ENCODE measurements at places on chromosomes 5 and 9. TPM values are rescaled to one million over a fixed set of nuclear protein-coding genes. Genes with fewer than 3 reads are reported as not detected.

- no peak for DNase-seq
Measured at GRCh38 chr9:137534256-137535119, 15.7 kb downstream of the PNPLA7 start.

DNA sequence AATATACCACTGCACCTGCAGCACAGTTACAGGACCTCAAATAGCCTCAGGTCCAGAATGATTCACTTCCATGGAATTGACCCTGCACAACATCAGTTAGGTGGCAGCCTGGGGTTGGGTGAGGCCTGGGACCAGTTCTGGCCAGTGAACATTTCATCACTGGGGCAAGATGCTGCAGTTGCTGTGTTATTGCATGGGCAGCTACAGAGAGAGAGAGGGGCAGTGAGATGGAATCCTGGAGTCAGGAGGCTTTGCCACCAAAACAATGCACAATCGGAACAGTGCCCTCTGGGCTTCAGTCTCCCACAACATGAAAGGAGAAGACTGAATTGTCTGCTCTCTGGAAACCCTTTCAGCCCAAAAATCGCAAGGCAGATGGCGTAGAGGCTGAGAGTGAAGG is 51.8 kb downstream of the SH3TC2 start:
- DNase-seq = no peak

DNA sequence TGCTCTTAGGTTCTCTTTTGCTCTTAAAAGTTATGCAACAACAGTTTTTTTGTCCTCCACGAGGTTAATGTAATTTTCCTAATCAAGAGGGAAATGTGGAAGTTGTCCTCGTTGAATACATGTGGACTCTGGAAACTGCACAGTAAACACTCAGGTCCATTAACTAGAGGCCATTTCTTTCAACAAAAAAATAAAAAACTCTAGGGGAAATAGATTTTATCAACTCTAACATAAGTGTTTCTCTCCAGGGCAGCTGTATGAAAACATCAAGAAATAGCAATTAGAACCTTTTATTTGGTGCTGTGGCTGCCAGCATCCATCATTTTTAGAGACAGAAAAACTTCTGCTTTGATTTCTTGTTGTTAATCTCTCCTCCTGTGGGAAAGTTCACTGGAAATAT is 288.6 kb downstream of the ICE1 start:
- no peak for DNase-seq

Gene KIF12
- total RNA-seq = not detected

- no peak for DNase-seq
Measured at GRCh38 chr5:147685993-147686392, 96.5 kb downstream of the JAKMIP2 start.

Gene NNT
- total RNA-seq = 149 TPM

DNA sequence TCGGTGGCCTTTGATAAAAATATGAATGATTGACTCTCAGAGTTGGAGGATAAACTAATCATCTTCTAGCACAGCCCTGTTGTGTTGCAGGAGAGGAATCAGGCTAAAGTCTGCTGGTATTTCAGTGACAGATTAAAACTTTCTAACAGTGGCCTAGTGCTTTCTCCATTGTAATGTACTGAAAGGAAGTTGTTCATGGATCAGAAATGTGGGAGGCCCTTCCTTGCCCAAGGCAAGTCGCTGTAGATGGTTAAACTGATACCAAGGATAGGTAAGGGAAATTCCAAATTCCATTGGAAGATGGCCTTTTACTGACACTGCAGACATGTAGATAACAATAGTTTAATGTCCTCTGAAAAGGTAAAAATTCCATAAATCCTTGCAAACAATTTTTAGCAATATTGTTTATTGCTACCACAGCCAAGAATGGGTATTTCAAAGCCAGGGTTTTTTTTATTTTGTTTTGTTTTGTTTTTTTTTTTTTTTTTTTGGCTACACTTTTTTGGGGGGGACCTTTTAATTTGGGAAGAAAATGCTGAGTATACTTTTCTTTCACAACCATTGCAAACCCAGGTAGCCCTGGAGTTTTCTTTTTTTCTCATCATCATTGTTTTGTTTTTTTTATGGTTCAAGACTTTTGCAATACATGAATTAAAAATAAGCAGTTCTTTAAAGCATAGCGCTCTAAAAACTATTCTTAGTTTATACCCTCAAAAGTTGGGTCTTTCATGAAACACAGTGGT is 35.5 kb downstream of the WDR36 start:
- DNase-seq = no peak

DNA sequence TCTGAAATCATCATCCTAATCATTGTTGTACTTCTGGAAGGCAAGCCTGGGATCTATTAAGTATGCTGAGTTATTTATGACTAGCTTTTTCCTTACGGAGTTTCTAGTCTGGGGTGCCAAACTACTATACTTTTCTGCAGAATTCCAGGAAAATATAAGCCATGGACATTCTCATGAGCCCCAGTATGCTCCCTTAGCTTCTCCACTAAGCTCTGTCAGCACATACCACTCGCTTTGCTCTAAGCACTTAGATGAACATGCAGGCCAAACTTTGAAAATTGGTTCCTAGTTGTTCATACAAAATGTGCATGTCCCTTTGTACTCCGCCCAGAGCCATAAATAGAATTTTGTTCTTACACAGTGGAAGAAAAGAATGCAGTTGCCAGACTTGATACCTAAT is 284.6 kb downstream of the ARRDC3 start:
- no peak for DNase-seq

DNA sequence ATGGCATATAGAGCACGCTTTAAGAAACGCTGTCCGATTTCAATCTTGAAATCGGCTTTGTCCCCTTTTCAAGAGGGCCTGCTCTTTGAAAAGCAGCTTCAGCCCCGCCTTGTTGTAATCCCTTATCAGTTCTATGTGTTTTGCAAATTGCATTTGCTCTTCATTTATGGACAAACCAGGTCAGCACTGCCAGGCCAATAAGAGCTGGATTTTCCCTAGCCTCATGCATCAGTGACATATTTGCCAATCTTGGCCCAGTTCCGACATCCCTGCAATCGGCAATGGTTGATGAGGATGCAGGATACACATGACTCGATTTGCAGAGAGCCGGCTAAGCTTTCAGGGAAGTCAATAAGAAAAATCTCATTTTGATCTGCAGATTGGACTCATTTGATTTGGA is 529.1 kb upstream of the CLINT1 start:
- DNase-seq = no peak

GRCh38 chr9:127136880-127137639 is 14.6 kb upstream of the ANGPTL2 start:
- DNase-seq = no peak

Gene BTNL8
- 0.59 TPM for total RNA-seq

Gene PCDHGA7
- 1.3 TPM for total RNA-seq

Gene SELENOP
- 231 TPM for total RNA-seq

Gene PCDHGA3
- total RNA-seq = 1.9 TPM

Gene CDKN2B
- total RNA-seq = 13.3 TPM

Gene SLC6A18
- total RNA-seq = not detected

- DNase-seq = no peak
Measured at GRCh38 chr9:121450241-121450640, 49.4 kb downstream of the GGTA1 start.

- DNase-seq = no peak
Measured at GRCh38 chr9:94086486-94087345, 2.5 kb downstream of the PTPDC1 start.

DNA sequence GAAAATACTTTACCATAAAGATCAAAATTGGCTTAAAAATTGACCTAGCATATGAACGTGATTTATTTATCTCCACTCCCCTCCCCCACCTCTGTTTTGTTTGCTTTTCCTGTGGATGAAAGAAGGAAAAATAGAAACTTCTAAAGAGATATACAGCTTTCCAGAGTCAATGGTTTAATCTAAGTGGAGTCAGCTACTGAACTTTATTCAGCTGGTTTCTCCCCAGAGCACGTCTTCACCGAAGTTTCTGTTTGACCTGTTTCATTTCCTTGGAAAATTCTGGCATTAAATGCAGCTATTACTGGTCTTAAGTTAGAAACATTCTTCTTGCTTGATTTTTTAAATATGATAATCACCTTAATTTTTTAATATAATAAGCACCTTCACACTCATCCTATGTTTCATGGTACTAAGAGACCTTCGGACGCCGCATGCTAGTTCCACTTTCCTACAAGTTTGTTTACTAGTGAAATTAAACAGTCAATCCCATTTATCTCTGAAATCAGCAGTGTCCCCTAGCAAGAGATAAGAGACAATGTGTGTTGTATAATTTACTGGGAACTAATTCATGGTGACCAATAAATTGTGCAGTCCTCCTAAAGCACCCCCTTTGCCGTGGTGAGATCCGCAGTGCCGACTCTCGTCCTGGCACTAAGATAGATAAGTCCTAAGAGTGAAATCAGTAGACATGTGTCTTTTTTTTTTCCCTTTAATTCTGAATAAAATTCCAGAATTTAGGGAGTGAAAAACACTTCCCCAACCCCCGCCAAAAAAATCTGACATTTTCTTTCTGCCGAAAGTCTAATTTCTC is 89.9 kb downstream of the ARL15 start:
- DNase-seq = no peak

DNA sequence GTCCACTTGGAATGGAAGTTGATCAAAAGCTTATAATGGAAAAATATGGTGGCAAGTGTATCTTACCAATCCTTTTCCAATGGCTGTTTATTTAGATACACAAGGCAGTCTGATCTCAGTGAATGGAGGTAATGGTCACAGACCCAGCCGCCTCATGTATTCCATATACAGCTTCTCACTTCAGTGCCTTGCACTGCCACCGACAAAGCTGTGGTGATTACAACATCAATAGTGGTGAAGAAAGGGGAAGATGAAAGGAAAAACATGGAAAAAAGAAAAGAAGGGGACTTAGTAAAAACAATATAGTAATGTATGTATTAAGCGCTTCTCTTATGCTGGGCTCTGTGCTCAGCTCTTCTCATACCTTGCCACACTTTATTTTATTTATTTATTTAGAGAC is 297.3 kb upstream of the RASA1 start:
- DNase-seq = no peak

GRCh38 chr5:13574574-13574973 is 369.9 kb downstream of the DNAH5 start:
- no peak for DNase-seq

DNA sequence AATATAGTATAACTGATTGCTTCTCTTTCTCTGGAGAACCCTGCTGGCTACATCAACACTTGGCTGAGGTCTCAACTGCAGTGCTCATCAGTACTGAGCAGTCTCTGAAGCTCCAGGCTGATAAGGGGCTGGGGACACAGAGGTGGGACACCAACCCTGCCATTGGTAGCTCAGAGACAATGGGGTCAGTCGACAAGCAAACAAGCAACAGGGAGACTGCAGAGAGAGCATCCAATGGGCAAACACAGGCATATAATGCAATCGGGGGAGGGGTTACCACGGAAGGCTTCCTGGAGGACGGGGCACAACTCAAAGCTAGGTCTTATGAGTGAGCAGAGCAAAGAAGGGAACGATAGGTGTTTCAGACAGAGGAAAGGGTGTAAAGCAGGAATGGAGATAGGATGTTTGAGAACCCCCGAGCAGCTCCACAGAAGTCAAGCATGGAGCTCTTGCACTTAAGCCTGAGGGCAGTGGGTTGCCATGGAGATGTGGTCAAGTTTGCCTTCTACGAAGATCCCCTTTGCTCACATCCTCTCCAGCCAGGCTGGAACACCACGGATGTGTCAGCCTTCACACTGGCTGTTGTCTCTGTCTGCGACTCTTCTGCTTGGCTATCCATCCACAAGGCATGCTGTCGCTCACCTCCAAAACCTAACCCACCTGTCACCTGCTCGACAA is 21.5 kb upstream of the AKNA start:
- DNase-seq = no peak

- DNase-seq = no peak
Measured at GRCh38 chr9:96085491-96086143, 210.1 kb downstream of the ERCC6L2 start.

Gene ELL2
- 46.7 TPM for total RNA-seq

DNA sequence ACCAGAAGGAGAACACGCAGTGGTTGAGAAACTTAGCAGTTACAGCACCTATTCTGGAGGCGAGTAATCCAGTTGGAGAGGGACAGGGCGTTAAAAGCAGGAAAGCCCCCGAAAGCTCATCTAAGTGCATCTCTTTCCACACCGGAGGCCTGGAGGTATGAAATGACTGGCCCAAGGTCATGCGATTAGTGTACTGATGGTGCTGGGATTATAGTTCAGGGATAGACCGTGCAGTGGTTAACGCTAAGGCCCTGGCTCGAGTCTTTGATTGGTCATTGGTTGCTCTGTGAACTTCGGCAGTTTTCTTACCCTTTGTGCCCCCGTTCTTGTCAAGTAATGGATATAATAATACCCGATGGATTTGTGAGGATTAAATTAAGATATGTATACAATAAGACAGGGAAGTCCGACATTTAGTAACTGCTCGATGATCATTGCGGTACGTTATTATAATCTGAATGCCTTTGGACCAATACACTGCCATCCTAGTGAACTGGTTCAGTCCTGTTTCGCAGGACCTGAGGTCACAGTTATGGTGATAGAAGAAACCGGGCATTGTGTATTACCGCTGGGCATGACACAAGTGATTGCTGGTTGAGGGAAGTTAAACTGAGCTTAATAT is 960 bp downstream of the CANX start:
- no peak for DNase-seq

DNA sequence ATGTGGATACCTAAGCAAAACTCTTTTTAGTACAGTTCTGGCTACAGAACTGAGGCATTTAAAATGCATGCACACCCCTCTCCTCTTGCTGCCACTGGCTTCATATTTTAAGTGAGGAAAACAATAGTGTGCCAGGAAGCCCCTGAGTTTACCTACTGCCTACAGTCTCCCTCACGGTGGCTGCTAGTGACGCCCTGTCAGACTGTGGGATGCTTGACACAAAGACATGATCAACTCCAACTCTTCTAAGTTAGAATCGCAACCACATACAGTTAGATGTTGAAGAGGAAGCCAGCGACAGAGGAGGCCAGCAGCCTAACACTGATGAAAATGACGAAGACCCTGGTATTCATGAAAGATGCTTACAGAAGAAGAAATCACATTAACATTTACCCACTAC is 1.3 kb downstream of the SEC16A start:
- DNase-seq = no peak

DNA sequence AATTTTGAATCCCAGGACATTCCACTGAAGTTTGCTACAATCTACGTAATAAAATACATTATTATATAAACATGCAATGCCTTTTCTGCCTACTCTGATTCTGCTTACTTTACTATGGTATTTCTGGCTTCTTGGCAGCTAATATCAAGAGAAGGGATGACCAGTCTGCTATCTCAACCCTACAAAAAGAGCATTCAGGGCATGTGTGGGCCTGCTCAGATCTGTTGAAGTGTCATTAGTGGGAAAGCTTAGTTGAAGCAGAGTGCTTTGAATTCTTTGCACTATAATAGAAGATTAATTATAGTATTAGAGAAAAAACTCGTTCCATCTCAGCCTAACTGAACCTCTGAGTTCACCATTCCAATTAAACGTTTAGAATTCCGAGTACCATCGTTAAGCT is 339.5 kb upstream of the ISL1 start:
- DNase-seq = no peak

GRCh38 chr5:173785400-173785799 is 102.7 kb upstream of the CPEB4 start:
- DNase-seq = no peak

- DNase-seq = no peak
Measured at GRCh38 chr5:109759306-109759705, 69.6 kb downstream of the MAN2A1 start.

Gene MORN5
- total RNA-seq = not detected

All from gastrocnemius medialis (tissue), 4 donors.